Right renal cortex interstitium (tissue), 3 donors: ENCODE measurements at places on chromosomes 1 and 21.

DNA sequence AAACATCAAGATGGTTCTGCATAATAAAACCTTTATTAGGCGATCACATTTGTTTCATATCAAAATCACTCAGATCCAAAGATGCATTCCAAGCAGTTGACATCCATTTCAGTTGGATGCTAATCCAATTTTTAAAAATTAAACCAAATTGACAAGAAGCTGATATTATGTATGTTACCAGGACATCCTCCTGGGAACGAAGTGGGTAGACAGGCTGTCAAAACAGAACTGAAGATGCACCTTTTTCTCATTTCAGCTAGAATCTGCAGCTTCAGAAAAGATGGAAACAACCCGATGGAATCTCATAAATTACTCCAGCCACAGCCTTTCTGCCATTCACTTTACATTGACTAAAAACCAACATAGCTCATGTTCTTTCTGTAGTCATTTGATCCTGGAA lies 268.4 kb downstream of the PLPP3 start:
- DNase-seq, result no peak

GRCh38 chr1:21174230-21174629 lies 2.5 kb downstream of the EIF4G3 start:
- DNase-seq, result no peak

DNA sequence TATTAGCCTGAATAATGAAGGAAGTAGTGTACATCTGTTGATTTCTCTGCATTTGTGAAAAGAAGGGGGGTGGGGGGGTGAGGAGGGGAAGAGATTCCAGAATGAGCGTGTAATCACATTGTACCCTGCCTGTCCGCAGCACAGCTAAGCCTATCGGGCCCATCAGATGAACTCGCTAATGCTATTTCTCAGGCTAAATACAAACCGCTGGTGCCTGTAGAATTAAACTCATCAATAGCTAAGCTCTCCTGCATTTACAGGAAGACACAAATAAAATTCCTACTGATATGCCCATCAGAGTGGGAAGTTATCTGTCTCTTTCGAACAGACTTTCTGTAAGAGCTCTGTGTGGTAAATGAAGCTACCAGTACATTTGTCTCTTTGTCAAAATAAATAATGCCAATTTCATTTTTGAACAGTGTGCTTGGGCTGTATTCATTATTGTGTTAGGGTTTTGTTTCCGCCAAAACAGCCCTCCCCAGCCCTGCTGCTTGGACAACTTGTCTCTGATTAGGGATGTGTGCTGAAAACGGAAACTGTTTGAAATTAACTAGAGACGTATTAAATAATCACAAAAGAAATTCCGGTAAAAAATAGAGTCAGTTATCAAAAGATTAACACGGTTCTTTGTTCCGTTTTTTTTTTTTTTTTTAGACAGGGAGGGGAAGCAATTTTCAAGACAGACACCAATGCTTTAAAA lies 305.4 kb downstream of the TTLL7 start:
- DNase-seq, result peak; percentile 10

- DNase-seq, result no peak
Measured at GRCh38 chr1:233972951-233973635, 68.6 kb downstream of the SLC35F3 start.

- no peak for DNase-seq
Measured at GRCh38 chr1:78672428-78672827, 22.8 kb downstream of the IFI44 start.

DNA sequence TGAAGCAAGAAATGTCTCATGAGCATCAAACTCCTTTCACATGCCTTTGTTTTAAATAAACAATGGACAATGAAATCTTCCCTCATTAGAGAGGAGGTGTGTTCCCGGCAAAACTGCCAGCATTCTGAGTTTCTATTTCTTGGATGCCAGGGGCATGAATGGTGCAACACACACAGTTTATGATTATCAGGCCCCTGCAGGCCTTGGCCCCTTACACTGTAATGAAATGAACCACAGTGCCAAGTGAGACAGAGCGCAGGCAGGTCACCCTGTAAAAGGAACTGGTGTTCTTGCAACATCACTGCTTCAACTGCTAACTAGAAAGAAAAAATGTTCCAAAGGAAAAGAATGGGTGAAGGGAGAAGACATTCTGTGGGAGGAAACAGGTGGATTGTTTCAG lies 3.8 kb upstream of the PIGC start:
- DNase-seq, result no peak

- DNase-seq, result no peak
Measured at GRCh38 chr1:40914927-40915569, 52.9 kb upstream of the CITED4 start.

- DNase-seq, result no peak
Measured at GRCh38 chr21:38631206-38631605, 132.9 kb upstream of the ERG start.

DNA sequence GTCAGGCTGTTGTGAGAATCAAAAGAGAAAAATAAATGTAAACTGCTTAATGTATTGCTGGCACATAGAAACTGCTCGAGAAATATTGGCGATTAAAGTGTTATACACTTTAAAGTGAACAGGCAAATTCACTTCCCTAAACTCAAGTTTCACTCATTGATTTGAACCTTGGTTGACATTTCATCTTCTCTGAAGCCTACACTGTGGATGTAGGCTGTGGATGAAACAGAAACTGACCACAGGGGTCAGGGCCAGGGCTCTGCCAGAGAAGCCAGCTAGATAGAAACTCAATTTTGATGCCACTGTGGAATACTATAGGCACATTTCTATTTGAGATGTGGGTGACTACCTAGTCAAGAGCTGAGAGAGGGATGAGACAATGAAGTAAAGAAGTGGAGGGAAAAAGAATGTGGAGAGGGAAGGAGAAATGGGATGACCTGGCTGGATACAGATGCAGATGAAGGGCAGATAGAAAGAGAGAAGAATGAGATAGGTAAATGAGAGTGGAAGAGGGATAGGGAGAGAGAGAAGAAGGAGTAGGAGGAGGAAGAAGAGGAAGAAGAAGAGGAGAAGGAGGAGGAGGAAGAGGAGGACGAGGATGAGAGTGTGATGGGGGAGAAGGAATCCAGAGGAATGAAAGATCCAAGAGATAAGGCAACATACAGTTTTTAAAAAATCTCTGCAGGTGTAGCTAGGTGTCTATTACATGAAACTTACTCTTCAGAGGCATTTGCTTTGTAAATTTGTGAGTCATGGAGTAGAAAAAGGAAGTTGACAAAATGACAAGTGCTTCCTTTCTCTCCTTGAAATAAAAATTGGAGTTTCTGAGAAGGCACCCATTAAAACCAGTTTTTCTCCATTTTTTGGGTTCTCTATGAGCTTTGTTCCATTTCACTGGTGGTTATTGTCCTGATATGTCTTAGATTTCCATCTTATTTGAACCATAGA lies 17.4 kb upstream of the CD1D start:
- no peak for DNase-seq

- DNase-seq, result no peak
Measured at GRCh38 chr21:19440792-19441655, 1037.4 kb upstream of the TMPRSS15 start.

GRCh38 chr1:211843507-211844298 lies 13.1 kb upstream of the LPGAT1 start:
- DNase-seq, result no peak

DNA sequence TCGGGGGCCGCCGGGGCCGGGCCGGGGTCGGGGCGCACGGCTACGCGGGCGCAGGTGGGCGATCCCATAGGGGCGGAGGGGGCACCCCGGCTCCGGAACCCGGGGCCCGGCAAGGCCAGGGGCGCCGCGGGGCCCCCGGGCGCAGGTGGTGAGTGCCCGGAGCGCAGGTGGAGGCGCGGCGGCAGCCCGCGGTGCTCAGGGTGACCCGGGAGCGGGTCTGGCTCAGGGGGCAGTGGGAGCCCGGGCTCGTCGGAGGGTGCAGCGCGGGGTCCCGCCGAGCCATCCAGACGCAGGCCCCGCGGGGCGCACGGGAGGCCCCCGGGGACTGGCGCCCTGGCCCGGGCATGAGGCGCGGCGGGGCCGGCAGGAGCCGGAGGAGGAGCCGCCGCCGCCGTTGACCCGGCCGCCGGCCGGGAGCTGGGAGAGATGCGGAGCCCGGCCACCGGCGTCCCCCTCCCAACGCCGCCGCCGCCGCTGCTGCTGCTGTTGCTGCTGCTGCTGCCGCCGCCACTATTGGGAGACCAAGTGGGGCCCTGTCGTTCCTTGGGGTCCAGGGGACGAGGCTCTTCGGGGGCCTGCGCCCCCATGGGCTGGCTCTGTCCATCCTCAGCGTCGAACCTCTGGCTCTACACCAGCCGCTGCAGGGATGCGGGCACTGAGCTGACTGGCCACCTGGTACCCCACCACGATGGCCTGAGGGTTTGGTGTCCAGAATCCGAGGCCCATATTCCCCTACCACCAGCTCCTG lies 489 bp downstream of the CELSR2 start:
- no peak for DNase-seq

DNA sequence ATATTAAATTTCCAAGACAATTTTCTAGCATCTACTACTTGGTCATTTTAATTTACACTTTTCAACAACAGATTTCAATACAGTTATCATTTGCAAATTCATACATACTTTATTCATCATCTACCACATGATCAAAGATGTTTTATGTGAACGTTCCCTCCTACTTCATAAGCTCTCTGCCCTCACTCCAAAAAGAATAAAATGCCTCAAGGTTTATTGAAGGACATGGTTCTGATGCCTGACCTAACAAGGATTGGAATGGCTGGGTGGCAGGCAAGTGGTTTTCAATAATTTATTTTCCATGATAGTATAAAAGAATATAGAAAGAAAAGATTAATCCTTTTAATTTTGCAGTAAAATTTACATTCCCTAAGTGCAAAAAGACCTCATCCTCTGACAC lies 5.4 kb downstream of the CDKN2C start:
- DNase-seq, result no peak

DNA sequence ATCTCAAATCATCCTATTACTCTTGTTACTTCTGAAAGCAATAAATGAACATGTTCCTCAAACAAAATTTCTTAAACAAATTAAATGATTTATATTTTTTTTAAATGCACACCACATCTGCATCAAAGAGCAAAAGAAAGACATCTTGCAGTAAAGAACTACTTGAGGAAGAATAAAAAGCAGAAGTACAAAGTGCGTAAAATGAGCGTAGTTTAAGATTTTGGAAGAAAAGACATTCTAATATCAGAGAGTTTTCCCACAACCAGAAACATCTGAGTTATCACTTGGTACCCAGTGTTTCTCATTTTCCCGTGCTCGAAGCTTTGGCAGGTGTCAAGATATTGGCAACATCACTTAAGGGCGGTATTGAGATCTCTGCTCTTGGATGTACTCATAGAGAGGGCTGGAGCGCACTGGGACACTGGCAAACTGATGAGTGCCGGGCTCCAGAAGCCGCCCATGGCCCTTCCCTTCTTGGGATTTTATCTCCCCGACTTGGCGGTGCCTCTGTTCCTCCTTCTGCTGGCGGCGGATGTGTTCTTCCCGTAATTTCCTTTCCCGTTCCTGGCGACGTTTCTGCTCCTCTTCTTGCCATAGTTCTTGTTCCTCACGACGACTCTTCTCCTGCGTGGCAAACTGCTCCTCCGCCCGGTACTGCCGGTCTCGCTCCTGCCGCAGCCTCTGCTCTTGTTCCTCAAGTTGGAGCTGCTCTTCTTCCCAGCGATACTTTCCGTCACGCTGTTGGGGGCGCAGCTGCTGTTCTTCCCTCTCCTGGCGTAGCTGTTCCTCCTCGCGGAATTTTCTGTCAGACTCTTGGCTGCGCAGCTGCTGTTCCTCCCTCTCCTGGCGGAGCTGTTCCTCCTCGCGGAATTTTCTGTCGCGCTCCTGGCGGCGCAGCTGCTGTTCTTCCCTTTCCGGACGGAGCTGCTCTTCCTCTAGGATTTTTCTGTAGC lies 7.9 kb downstream of the TCHH start:
- no peak for DNase-seq

DNA sequence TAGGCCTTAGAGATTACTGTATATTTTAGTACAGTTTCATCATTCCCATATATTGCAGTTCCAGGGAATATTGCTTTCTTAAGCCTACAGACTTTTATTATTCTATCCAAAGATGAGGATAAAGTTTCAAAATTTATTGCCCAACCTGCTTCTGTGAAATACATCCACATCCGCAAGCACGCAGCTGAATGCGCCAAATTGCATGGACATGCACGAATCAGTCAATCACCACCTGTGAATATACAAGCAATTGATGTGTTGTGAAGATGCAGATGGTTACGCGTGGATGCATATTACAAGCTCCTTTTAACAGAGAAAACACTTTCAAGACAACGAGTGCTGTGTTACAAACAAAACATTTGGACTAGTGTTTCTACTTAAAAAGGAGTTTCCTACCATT lies 577.8 kb upstream of the PLXNA2 start:
- no peak for DNase-seq

GRCh38 chr1:104592926-104593325 lies 843.2 kb downstream of the AMY1C start:
- DNase-seq, result no peak

DNA sequence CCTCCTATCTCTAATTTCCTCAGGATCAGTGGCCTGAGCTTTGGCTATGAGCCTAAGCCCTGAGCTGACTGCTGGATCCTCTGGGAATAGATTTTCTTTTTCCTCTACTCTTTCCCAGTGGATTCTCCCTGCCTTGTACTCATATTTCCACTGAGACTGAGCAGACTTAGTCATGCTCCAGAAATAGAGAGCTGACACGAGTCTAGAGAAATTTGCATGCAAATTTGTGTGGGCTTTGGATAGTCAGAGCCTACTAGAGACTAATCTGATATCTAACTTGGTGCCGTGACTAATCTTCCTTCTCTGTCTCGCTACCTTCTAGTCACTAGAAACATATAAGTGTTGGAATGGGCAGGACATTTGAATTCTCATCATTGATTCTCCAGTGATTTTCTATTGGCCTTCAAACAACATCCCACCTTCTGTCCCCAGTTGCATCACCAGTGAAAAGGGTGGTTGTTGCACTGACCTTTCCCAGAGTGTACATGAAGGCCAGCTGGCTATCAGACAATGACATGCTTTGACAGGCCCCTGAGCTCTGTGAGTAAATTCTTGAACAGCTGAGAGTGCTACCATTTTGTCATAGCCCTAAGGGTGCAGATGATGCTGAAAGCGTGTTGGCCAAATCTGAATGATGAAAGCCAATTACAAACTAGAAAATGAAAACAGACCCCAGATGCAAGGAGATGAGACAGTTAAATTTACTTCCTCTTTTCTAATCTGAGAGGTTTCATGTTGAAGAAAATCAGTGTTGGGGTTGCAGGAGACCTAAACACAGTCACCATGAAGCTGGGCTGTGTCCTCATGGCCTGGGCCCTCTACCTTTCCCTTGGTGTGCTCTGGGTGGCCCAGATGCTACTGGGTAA lies at the start of gene FCRLA:
Gene FCRLA (plus strand): TSS at position 748 of the 866 bp plus-strand sequence. CDS start 36 bp downstream, at position 784.
- DNase-seq, result no peak

DNA sequence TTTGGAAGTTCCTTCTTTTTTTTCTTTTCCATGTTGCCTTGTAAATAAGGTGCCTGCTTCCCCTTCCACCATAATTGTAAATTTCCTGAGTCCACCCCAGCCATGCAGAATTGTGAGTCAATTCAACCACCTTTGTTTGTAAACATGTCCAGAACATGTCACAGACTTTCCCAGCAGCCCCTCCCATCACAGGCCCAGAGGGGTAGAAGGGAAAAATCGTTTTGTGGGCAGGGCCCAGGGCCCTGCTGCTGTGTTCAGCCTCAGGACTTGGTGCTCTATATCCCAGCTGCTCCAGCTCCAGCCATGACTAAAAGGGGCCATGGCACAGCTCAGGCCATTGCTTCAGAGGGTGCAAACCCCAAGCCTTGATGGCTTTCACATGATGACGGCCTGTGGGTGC lies 384.6 kb upstream of the NCAM2 start:
- no peak for DNase-seq
